ENCODE measurements at places on chromosomes 3 and 15.

GRCh38 chr15:25249236-25250010, 189.4 kb downstream of the UBE3A start:
- no peak for DNase-seq

- DNase-seq: no peak
Measured at GRCh38 chr3:113211330-113212149, at the start of gene BOC. TSS of gene BOC (plus strand) at chr3:113211557. CDS start at chr3:113249803, 38,246 bp downstream.

DNA sequence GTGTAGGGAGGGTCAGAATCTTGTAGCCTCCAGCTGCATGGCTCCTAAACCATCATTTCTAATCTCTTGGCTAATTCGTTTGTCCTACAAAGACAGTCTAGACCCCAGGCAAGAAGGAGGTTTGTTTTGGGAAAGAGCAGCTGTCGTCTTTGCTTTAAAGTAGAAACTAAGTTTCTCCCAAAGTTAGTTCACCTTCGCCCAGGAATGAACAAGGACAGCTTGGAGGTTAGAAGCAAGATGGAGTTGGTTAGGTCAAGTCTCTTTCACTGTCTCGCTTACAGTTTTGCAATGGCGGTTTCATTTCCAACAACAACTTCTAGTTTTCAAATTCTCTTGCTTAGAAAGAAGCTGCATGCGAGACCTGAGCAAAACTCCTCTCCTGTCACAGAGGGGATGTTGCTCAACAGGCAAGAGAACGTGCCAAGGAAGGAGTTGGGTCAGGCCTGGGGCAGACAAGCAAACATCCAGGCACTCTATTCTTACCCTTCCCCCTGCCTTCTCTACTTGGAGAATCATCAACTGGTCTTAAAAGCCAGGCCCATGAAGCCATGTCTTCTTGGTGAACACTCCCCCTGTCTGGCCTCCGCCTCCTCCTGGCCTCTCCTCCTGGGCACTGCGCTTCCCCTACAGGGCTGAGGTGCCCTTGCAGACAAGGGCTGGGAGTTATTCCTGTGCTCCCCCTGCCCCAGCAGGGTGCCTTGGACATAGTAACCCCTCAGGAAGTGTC, 57.6 kb downstream of the TMEM44 start:
- DNase-seq: no peak

- peak; percentile 79 for DNase-seq
Measured at GRCh38 chr15:75836959-75837334, 6.3 kb upstream of the UBE2Q2 start.

DNA sequence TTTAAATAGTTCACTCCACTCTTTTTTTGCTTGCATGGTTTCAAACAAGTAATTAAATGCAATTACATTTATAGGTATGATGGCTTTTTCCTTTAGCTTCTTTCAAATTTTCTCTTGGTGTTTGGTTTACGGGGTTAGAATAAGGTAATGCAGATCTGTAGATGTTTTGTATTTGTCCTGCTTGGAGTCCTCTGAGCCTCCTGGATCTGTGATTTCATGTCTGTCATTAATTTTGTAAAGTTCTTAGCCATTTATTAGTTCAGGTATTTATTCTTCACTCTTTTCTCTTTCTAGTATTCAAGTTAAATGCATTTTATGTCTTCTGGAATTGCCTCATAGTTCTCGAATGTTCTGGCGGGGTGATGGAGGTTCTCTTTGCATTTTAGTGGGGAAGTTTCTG, 1.4 kb upstream of the MRPS25 start:
- DNase-seq: no peak

GRCh38 chr15:43268111-43269105, 1.7 kb upstream of the TGM5 start:
- DNase-seq: no peak

DNA sequence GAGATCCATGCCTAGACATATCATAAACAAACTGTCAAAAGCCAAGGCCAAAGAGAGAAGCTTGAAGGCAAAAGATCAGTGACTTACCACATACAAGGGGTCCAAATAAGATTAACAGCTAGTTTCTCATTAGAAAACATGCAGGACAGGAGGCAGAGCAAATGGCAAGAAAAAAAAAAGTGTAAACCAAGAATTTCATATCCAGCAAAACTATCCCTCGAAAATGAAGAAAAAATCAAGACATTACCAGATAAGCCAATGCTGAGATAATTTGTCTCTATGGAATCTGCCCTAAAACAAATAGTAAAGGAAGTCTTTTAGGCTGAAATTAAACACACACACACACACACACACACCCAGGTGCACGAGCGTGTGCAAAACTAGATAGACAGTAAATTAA, 99.6 kb upstream of the NSMCE3 start:
- no peak for DNase-seq

DNA sequence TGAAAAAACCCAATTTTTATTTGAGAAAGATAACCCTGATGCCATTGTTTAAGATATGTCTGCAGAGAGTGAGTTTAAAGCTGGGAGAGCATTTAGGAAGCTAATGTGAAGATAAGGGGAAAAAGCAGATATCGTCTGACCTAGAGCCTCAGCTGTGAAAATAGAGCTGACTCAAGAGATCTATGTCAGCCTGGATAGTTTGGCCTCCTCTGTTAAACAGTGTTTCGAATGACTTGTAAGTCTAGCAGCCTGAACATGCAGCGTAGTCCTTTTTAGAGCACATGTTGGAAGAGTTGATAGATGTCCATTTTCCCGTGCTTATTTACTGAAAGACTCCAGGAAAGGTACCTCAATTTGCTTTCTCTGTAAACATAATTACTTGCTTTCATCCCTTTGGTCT, 48.1 kb downstream of the ALCAM start:
- no peak for DNase-seq

GRCh38 chr3:188510366-188510765, 356.4 kb downstream of the LPP start:
- no peak for DNase-seq

- no peak for DNase-seq
Measured at GRCh38 chr15:89114990-89115389, 26.7 kb downstream of the ABHD2 start.

DNA sequence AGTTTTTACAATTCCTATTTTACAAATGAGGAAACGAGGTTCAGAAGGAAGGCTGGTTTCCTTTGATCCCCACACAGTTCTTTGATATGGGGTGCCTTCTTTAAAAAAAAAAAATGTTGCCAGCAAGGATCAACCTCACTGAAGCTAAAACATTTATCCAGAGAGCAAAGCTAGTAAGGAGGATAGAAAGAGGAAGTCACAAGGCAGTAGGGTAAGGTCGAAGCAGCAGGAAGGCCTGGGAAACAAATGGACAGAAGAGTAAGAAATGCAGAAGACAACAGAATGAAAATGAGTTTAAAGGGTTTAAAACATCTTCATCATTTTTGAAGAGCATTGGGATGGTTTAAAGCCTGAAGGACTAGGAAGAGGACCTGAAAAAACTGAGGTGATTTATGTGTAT, 30.6 kb upstream of the CP start:
- DNase-seq: no peak

- no peak for DNase-seq
Measured at GRCh38 chr3:196049653-196050052, 32.2 kb downstream of the TFRC start.

- DNase-seq: no peak
Measured at GRCh38 chr3:168060317-168060716, 35.4 kb downstream of the GOLIM4 start.

DNA sequence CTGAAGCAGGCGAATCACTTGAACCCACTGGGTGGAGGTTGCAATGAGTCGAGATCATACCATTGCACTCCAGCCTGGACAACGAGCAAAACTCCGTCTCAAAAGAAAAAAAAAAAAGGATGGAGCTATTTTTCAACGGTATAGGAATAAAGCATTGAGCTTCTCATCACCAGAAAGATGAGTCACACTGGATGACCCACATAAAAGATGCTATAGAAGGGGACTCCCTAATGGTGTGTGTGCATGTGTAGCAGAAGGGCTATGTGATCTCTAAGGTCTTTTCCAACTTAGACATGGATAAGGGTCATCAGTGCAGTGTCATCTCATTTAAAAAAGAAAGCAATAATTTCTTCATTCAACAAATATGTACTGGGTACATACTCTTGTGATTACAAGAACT, 476.0 kb downstream of the MFSD1 start:
- no peak for DNase-seq

GRCh38 chr3:99761415-99762165, 56.1 kb upstream of the CMSS1 start:
- DNase-seq: no peak

DNA sequence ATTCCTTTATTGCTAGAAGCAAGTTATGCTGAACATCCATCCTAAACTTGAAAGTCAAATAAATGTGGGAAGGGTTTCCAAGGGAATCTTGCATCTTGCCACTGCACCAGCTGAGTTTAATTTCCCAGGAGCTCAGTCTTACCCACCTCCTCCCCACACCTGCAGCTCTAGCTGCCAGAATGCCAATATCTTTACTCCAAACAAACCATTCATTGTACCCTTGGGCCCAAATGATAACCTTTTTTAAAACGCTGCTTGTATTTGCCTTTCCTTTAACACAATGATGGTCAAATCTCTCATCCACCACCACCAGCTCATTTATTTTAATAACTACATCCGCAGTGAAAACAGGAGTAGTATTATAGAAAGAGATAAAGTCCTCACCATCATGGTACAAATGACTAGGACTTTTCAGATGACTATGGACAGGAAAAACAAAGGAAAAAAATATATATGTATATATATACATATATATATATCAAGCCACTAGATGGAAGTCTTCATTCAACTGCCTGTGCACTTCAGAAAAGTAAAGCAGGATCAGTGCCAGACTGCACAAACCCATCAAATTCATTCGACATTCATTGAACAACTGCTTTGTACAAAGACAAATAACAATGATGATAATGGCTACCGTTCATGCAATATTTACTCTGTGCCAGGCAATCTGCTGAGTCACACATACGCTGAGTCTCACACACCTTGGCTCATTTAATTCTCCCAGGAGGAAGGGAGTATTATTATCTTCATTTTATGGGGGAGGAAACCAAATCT, 44.0 kb downstream of the BFSP2 start:
- DNase-seq: no peak

DNA sequence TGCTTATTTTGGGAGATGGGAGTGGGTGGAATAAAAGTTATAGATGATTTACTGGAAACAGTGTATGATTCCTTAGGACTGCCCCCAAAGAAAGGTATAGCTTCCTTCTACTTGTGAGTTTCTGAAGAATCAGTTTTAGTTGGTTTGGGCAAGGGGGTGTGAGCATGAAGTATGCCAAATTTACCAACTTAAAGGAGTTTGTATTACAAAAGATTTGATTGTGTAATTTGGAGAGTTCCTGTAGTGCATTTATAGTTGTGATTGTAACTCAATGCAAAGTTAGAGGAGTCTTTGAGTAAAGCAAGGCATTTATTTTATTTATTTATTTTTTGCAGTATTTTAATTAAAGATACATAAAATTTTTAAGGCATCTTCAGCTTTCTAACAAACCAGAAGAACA, 42.8 kb downstream of the TSC22D2 start:
- no peak for DNase-seq

- DNase-seq: no peak
Measured at GRCh38 chr3:11544412-11545181, 99.1 kb downstream of the VGLL4 start.

- DNase-seq: no peak
Measured at GRCh38 chr3:99394831-99395778, 243.3 kb upstream of the COL8A1 start.

DNA sequence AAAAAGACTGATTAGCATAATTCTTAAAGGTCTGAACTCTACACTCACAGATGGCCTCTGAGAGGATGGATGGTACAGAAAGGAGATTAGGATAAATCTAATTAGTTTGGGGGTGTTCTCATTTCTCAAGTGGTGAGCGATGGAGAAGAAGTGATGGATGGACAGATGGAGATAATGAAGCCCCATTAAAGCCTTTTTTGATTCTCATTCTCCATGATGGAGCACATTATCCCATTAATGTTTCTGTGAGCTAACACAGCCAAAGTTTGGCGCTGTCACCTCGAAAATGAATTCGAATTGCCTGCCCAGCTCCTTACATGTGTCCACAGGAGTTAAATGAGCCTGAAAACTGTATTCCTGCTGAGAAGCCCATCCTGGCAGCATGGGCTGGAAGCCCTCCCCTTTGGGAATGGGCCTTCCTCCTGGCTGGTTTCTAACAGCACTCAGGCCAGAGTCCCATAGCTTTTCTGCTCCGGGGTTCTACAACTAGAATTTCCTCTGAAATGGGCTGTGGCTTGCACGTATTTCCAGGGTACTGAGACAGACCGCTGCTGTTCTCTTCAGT, 726.0 kb upstream of the CFAP20DC start:
- DNase-seq: no peak

DNA sequence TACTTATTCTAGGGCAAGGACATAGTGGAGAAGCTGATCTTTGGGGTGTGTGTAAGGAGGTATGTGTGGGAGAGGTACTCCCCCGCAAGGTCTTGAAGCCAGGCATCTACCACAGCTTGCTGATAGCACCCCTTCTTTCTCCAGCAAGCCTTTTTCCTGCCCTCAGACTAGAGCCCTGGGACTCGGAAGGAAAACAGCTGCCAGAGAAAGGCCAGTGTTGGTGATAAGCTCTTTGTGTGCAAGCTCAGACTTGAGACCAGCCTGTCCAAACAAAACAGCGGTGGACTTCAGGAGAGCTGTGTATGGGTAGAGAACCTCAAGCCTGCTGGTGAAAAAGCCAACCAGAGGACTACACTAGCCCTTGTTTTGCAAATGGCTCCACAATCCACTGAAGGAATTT, 1028.6 kb downstream of the MCTP2 start:
- DNase-seq: no peak

GRCh38 chr3:16906682-16907081, 21.9 kb downstream of the PLCL2 start:
- DNase-seq: no peak

GRCh38 chr15:94040541-94041248, 190.7 kb upstream of the MCTP2 start:
- DNase-seq: no peak

- no peak for DNase-seq
Measured at GRCh38 chr3:22129101-22129500, 378.1 kb upstream of the ZNF385D start.

GRCh38 chr15:36960947-36961227, 139.5 kb downstream of the MEIS2 start:
- DNase-seq: no peak

DNA sequence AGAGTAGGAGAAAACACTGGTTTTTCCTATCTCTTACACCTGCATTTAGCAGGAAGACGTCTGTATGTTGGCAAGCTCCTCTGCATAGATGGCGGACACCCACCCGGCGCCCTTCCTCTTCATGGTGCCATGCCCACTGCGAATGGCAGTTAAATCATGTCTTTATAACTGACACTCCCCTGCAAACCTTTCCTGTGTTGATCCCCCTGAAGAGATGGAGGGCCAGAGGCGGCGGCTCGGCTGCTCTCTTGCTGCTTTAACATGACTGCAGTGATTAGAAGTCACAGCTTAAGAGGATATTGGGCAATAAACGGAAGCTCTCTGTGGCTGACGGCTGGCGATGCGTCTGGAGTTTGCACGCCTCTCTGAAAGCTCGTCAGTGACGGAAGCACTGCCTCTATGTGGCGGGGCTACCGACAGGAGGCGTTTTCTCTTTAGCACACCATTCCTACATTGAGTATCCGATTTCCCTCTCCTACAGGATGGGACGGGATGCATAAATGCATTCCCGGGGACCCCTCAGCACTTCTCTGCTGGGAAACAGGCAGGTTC, 25.5 kb upstream of the SNRPA1 start:
- peak; percentile 73 for DNase-seq

GRCh38 chr3:58026598-58026997, 18.4 kb downstream of the FLNB start:
- no peak for DNase-seq

Data from stimulated activated effector memory CD8-positive, alpha-beta T cell treated with anti-CD3 and anti-CD28 coated beads, Interleukin-12 subunit alpha, Interleukin-12 subunit beta, amount 100 ng/mL, for 72 hours (primary cell).